Stimulated activated CD8-positive, alpha-beta memory T cell treated with anti-CD3 and anti-CD28 coated beads, Interleukin-15, amount 100 ng/mL, for 4 hours (primary cell): ENCODE measurements at places on chromosomes 12 and 14.

- DNase-seq: no peak
Measured at GRCh38 chr12:116495260-116495659, 63.9 kb upstream of the MAP1LC3B2 start.

GRCh38 chr12:91222746-91223145 lies 40.1 kb upstream of the DCN start:
- no peak for DNase-seq

GRCh38 chr12:104619305-104619704 lies 162.6 kb downstream of the CHST11 start:
- DNase-seq: no peak

DNA sequence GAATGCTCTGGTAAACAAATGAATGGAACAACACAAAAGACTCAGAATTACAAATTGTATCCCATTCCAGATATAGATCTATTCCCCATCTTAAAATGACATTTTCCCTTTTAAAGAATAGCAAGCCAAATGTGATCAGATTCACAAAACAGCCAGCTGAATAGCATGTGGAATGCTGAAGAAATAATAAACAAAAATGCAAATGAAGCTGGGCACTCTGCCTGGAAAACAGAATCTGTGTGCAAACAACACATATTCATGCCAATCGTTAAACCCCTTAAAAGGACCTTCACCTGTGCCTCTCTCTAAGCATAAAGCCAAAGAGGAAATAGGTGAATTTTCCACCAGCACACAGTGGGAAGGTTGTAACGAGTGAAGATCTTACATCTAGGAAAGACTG lies 67.9 kb upstream of the PDZRN4 start:
- no peak for DNase-seq

DNA sequence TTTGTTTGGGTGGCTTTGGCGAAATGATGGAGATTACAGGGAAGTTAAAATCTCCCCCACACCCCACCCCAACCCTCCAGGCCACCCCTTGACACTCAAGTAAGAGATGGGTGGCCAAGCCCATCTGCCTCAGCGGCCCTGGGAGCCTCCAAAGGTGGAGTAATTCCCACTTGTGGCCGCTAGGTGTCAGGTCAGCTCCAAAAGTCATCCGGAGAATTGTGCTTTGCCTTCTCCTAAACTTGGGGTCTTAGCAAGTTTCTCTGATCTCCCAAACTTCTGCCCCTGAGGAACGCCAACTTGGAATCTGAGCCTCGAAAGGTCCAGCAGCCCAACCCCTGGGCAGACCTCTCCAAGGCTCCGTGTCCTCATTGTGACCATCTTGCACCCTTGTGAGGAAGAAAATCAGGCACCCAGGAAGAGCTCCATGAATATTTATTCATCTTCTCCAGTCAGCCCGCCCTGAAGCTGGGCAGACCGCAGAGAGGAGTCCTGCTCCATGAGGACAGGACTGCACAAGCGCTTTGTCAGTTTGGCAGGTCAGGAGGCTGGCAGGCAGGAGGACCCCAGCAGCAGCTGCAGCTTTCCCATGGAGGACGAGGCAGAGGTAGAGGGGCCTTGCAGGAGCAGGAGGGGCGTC lies 46.7 kb downstream of the LRRC74A start:
- peak; percentile 34 for DNase-seq

GRCh38 chr12:127115468-127116035 lies 1151.4 kb upstream of the TMEM132C start:
- DNase-seq: no peak

GRCh38 chr12:62604871-62605270 lies 138.2 kb downstream of the MON2 start:
- DNase-seq: no peak

DNA sequence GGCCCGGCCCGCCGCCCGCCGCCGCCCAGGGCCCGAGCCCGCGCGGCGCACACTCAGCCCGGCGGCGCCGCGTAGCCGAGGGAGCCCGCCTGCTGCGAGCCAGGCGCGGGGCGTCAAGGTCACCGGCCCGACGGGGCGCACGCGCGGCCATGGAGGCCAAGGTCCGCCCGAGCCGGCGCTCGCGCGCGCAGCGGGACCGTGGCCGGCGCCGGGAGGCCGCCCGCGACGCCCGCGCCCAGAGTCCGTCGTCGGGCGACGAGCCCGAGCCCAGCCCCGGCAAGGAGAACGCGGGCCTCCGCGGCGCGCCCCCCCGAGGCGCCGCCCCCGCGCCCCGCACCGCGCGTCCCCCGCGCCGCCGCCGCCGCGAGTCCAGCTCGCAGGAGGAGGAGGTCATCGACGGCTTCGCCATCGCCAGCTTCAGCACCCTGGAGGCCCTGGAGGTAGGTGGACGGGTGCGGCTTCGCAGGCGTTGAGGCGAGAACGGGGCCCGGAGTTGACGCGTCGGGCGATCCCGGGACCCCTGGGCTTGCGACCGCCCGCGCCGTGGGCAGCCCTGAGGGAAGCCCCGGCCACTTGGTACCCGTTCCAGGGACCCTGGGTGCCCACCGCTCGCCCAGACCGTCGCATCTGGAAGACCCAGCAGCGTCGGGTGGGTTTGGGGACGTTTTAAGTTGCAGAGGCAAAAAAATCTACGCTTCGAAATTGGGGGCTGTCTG lies 629 bp downstream of the FBRSL1 start:
- DNase-seq: no peak

GRCh38 chr12:13499008-13499407 lies 302.5 kb downstream of the EMP1 start:
- DNase-seq: no peak

- no peak for DNase-seq
Measured at GRCh38 chr12:34392741-34393085, 370.4 kb downstream of the ALG10 start.

DNA sequence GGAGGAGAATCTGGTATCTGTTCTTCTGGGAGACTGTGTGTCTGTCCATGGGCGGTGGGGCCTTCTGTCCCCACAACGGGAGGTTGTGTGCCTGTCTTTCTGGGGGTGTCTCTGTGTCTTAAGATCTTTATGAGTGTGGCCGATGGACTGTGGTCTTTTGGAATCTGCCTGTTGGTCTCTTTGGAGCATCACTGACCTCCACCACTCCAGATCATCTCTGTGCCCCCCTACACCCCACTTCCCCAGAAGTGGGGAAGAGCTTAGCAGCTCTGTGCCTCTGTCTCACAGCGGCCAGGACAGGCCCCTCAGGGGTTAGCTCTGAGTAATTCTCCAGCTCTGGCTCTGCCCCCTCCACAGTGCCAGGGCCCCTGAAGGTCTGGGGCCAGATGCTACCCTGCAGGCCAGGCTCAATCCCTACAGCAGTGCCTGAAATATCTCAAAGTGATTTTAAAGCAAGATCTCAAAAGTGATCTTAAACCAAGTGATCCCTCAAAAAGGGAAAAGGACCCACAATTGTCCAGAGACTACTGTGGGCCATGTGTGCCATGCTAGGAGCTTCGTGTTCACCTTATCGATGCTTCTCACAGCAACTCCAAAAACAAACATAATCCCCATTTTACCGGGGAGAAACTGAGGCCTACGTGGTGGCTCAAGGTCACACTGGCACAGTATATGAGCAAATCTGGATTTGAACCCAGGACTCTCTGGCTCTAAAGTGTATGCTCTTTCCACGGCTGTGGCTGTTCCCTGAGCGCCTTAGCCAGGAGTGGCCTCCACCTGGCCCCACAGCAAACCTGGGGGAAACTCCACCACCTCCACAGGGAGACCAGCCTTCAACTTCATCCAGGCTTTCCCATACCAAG lies 26.0 kb upstream of the KRT78 start:
- DNase-seq: no peak

- DNase-seq: no peak
Measured at GRCh38 chr12:69527506-69528272, 57.5 kb downstream of the FRS2 start.

GRCh38 chr14:24563505-24563904 lies 12.5 kb downstream of the CTSG start:
- no peak for DNase-seq

- DNase-seq: no peak
Measured at GRCh38 chr12:32344047-32344446, 55.3 kb upstream of the FGD4 start.

DNA sequence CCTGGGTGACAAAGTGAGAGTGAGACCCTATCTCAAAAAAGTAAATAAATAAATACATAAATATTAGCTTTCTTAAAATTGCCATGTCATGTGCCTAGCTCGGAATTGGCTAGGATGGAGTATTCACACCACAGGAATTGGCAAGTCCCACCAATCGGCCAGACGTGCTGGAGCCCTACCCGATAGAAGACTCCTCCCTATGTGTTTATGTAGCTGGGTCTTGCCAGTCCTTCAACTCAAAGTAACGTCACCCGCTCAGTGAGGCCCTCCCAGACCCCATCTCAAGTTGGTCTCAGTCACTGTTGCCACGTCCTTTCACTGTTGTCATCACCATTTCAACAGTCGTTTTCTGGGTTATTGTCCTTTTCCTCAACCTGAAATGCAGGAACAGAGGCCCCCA lies 20.2 kb downstream of the VRTN start:
- no peak for DNase-seq

DNA sequence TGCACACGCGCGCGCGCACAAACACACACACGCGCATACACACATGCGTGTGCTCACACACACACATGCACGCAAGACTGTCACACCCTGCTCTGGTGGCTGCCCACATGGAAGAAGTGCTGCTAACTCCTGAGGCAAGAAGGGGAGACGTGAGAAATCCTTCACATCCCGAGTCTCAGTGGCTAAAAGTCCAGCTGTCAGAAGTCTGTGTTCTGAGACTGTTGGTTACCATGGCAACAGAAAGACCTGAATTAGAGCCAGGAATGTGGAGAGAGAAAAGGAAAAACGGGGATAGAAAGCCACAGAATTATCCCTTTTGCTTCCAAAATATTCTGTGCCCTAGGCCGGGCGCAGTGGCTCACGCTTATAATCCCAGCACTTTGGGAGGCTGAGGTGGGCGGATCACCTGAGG lies 71.2 kb downstream of the PPFIBP1 start:
- no peak for DNase-seq

- no peak for DNase-seq
Measured at GRCh38 chr14:90434370-90435020, 37.7 kb downstream of the CALM1 start.

DNA sequence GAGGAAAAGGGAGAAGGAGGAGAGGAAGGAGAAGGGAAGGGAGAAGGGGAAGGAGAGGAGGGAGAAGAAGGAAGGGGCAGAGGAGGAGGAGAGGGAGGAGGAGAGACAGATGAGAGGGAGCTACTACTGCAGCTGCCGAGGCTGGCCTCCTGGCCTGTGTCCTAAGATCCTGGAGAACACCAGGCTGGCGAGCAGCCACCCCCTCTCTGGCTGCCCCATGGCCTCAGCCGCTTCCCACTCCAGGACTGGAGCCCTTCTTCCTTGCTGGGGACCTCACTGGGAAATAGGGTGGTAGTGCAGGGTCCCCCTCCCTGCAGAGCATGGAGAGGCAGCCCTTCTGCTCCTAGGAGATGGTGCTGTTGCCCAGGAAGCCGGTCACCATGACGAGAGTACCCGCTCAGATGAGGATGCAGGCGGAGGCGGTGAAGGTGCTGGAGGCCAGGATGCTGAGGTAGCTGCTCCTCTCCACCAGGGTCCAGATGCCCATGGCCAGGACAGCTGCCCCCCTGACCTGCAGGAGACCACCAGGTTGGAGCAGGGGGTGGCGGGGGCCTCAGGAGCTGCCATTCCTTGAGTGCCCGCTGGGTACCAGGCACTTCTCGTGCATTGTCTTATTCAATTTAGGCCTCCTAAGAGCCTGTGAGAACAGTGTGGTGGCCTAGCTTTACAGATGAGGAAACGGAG lies 167.9 kb upstream of the PRMT8 start:
- no peak for DNase-seq

DNA sequence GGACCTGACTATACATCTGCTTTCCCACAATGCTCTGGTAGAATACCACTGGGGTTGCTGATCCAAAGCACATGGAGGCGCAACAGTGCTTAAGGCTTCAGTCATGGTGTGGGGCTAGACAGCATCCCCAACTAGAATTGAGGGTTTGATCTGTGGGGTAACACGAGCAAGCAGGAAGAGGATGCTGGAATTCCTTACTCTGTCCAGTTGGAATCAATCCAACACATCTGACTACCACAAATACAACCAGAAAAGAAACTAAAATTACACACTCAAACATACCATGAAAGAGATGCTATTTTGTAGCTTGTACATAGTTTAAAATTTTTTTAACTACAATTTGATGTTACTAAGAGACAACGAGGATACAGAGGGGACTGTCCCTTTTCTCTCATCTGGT lies 40.4 kb upstream of the GTF2A1 start:
- DNase-seq: no peak

- DNase-seq: no peak
Measured at GRCh38 chr12:76544601-76545261, 14.8 kb downstream of the OSBPL8 start.

GRCh38 chr12:120684523-120684932 lies 2.4 kb upstream of the MLEC start:
- no peak for DNase-seq

- DNase-seq: no peak
Measured at GRCh38 chr12:132062481-132062880, 81.6 kb downstream of the DDX51 start.

GRCh38 chr12:92289629-92290349 lies 144.1 kb upstream of the BTG1 start:
- no peak for DNase-seq
